ENCODE measurements at places on chromosomes 4 and X.

DNA sequence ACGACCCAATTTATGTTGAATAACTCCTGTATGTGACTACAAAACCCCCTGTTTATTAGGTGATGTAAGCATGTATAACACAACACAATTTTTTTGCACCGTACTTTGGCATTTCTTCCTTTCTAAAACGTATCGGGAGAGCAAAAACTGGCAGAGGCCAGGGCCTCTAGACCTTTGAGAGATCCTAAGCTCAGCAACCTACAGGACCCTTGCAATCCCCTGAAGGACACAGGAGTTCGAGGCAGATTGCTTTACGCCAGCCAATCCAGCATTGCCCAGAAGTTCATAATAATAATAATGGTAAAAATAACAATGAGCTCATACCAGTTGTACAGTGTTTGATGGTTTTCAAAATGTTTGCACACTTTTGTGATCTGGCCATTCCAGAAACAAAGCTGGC, 7.7 kb downstream of the NKX3-2 start:
- no peak for DNase-seq

DNA sequence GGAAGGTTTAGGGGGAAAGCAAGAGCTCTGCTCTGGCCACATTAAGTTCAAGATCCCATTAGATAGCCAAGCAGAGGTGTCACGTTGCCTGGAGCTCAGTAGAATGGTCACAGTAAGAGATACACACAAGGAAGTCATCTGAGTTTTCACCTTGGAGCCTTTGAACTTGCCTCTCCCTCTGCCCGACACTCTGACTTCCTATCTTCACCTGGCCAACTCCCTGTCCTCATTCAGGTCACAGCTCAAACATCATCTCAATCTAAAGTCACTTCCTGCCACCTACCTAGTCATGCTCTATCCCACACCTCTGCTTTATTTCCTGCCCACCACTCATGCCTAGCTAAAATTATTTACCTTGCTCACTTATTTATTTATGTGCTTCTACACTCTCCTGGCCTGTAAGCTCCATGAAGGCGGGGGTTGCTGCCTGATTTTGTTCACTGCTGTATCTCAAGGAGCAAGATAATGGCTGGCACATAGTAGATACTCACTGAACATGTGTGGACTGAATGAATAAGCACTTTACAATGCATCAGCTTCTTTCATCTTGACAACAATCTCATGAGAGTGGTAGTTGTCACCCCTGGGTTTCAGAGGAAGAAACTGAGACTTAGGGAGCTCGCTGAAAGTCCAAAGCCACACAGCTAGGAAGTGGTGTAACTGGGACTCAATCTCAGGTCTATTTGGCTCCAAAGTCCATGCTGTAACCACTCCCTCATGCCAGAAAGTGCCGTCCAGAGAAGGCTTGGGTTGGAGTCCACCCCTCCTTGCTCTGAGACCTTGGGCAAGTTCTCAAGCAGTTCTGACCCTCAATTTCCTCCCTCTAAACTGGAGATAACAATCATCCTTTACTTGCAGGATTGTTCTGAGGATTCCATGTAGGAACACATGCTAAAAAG, 40.3 kb downstream of the EFNB1 start:
- DNase-seq: no peak

DNA sequence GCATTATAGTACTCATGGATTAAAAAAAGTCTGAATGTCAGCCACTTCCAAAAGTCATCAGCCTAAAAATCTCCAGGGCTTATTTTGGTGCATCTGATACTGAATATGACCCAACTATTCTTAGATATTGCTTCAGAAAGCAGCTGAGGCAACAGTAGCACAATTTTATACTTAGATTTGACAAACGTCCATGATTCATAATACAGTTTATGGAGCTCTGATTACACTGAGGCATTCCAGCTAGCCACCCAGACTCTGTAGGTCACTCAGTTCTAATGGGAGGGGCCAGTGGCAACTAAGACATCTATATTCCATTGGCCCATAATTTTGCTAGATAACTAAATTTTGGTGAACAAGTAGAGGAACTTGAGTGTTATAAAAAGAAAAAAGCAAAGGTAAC, 10.3 kb downstream of the SPATA4 start:
- no peak for DNase-seq

GRCh38 chr4:127162741-127163140, 470.0 kb upstream of the INTU start:
- DNase-seq: no peak

GRCh38 chrX:138648568-138648967, 62.9 kb downstream of the FGF13 start:
- DNase-seq: no peak

All from CD4-positive, alpha-beta T cell (primary cell).